ENCODE measurements at places on chromosomes 3 and 15. TPM values are rescaled to one million over a fixed set of nuclear protein-coding genes. Genes with fewer than 3 reads are reported as not detected.

Gene UNC13C
- total RNA-seq = 0.20 TPM

Gene ALPK3
- 181 TPM for total RNA-seq

Gene NCK1
- total RNA-seq = 20.2 TPM

GRCh38 chr3:183447206-183448001 is 19.0 kb upstream of the MCF2L2 start:
- DNase-seq = peak; percentile 92

DNA sequence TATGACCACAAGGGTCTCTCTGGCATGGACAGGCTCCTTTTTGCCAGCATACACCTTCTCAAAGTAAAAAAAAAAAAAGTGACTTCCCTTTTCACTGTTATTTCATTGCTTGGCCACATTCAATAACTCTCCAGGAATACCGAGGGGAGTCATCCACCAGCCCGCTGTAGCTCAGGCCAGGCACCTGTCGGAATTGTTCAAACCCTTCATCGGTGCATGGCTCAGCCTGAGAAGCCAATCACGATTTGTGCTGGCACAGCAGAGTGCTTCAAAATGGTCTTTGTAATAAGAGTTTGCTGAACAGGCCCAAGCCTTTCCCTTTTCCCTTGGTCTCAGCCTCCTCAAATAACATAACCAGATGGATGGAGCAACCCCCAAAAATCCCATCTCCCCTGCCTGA is 145.4 kb downstream of the PDZRN3 start:
- no peak for DNase-seq

DNA sequence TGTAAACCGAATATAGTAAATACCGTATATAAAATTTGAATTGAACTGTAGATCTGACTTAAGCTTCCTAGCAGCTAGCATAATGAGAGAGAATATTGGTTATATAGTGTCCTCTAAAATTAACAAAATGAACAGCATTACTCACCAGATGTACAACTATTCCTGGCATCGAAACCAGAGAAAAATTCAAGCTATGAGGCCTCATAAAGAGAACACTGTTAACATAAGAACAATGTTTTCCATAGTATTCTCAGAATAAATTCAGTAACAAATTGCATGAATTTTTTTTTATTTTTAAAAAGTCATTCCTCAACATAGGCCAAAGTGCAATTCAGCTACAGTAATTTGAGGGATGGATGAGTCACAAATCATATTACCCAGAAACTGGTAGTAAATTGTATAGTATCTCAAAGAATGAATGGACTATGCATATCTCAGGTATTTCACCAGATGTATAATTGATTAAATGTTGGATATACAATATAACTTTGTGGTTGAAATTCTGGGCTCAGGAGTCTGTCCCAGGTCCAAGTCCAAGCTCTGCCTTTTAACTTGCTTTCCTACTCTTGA is 5.0 kb downstream of the TMEM207 start:
- DNase-seq = no peak
